AG08395 (cell line): ENCODE measurements at places on chromosomes 2 and 18.
A peak's percentile ranks its signal among the peaks of the same experiment; 100 is the strongest.

DNA sequence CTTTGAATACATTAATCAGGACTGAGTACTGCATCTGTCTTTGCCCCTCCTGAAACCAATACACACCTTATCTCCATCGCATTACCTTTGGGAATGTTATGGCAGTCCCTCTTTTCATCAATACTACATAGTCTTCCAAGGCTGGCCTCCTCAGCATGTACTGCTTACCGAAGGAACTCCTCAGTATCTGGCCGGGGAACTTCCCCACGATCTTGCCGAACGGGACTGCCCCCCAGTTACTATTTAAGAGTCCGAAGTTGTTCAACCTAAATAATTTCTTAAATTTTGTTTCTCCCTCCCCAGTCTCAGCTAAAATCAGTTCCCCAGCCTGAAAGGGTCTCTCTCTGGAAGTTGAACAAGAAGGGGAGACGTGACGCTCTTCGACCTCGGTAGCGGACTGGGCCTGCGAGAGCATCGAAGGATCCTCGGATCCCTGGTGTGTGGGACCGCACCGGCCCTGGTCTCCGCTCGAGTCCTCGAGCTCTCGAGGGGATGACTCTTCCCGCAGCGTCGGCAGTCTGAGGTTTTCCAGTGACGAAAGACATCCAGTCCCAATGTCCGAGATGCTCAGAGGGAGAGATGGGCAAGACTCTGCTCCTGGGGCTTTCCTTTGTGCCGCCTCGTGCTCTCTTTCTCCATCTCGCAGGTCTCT, 489 bp downstream of the TRMT61B start:
- peak; percentile 55 for DNase-seq

DNA sequence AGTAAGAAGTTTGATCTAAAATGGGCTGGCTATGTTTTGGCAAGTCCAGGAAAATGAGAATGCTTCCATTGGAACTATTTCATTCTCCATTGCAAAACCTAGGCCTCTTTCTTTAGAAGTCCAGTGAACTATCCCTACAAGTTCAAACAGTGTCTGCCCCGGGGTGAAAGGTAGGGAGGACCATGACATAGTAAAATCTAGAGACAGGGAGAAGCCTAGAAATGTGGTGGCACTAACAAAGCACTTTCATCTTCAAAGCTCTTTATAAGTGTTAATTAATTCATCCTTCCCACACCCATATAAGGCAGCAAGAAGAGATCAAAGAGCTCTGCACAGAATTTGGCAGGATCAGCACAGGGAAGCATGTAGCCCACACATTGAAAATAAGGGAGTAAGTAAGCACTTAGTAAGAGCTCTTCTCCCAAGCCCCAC, 214.5 kb downstream of the IRS1 start:
- DNase-seq, result no peak

DNA sequence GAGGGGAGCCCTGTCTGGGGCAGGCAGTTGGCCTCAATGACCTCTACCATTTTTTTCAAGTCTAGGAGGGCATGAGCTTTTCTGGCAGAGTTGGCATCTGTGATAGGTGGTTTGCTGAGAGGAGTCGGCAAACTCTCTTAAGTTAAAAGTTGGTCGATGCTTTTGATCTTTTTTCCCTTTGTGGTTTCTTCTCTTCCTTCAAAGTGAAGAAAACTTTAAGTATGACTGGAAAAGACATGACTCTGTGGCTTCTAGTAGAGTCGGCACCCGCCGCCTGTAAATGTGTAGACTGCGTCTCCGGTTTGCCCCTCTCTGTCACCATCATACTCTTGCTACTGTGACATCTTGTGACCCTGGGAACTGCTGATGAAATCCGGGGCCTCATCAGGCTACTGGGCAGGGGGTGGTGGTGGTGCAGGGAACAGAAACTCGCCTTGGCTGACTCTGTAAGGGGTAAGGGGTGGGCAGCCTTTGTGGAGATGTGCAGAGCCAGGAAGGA, 21.1 kb downstream of the INPP5D start:
- no peak for DNase-seq

GRCh38 chr2:68127358-68128242, 30.1 kb upstream of the PNO1 start:
- DNase-seq, result no peak

- no peak for DNase-seq
Observed at GRCh38 chr18:62102221-62102620, 84.6 kb downstream of the PIGN start.

GRCh38 chr2:21836261-21836660, 712.5 kb downstream of the TDRD15 start:
- no peak for DNase-seq

- no peak for DNase-seq
Observed at GRCh38 chr2:217655651-217656050, 347.1 kb downstream of the TNS1 start.
